Bronchial epithelial cell (primary cell): ENCODE measurements at places on chromosomes 11 and 22. TPM values are rescaled to one million over a fixed set of nuclear protein-coding genes. Genes with fewer than 3 reads are reported as not detected.

CDKN1C gene
- total RNA-seq, result 9.5 and 9.9 TPM in 2 replicates

UPB1 gene
- not detected in 2 replicates for total RNA-seq

PGM2L1 gene
- 1.1 and 9.5 TPM in 2 replicates for total RNA-seq

PNPLA5 gene
- total RNA-seq, result not detected in 2 replicates

DEFB131B gene
- total RNA-seq, result not detected in 2 replicates

CHADL gene
- total RNA-seq, result 1.6 and 2.4 TPM in 2 replicates

CHRM4 gene
- total RNA-seq, result not detected in 2 replicates

SHISAL1 gene
- under 0.01 and 0.26 TPM in 2 replicates for total RNA-seq

FDXACB1 gene
- 0.77 and 2.4 TPM in 2 replicates for total RNA-seq

CATSPERZ gene
- total RNA-seq, result 0.26 TPM in 1 of 2 replicates, not detected in the other

MS4A2 gene
- not detected in 2 replicates for total RNA-seq
